Gastroesophageal sphincter (tissue), 4 donors: ENCODE measurements at places on chromosomes 12 and 14. TPM values are rescaled to one million over a fixed set of nuclear protein-coding genes. Genes with fewer than 3 reads are reported as not detected.

- ATAC-seq: no peak
Measured at GRCh38 chr14:36700651-36701050, 39.0 kb downstream of the PAX9 start.

- ATAC-seq: no peak
Measured at GRCh38 chr12:41835556-41835955, 309.1 kb downstream of the GXYLT1 start.

Gene KRT4
- total RNA-seq: 13.7 TPM

Gene LRTM2
- not detected for total RNA-seq

DNA sequence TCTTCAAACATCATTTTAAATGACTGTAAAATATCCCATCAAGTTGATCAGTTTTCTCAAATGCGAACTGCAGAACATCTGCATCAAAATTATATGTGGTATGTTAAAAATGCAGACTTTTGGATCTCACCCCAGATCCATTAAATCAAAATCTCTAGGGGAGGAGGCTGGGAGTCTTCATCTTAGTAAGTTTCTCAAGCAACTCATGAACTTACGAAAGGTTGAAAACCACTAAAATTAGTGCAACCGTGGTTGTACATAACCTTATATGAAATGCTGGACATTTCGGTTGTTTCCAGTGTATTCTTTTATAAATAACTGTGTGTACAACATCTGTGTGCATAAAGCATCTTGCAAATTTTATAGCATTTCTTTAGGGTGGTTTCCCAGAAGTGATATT lies 39.2 kb downstream of the ZFP36L1 start:
- ATAC-seq: no peak
